Fibroblast of the conjunctiva (primary cell): ENCODE measurements at places on chromosomes 1 and 21.

GRCh38 chr1:31957701-31958674 is 19.8 kb upstream of the PTP4A2 start:
- no peak for DNase-seq

- no peak for DNase-seq
These were observed 27.3 kb upstream of the RLF start for GRCh38 chr1:40133839-40134238.

DNA sequence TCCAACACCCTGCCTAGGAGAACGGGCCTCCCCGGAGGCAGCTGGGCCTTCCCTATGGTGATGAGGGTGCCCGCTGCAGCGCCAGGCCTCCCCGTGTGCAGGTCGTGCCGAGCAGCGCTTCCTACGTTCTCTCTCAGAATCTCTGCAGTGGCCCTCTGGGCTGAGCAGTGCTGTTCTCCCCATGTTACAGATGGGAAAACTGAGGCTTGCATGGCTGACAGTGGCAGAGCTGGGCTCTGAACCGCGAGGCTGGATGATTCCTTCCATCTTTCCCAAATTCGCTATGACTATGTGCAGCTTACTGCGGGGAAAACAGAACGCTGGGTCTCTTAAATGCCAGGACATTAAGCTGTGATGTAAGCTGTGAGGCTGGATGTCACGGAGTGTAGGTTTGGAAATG is 8.9 kb downstream of the KLHL21 start:
- DNase-seq: no peak

DNA sequence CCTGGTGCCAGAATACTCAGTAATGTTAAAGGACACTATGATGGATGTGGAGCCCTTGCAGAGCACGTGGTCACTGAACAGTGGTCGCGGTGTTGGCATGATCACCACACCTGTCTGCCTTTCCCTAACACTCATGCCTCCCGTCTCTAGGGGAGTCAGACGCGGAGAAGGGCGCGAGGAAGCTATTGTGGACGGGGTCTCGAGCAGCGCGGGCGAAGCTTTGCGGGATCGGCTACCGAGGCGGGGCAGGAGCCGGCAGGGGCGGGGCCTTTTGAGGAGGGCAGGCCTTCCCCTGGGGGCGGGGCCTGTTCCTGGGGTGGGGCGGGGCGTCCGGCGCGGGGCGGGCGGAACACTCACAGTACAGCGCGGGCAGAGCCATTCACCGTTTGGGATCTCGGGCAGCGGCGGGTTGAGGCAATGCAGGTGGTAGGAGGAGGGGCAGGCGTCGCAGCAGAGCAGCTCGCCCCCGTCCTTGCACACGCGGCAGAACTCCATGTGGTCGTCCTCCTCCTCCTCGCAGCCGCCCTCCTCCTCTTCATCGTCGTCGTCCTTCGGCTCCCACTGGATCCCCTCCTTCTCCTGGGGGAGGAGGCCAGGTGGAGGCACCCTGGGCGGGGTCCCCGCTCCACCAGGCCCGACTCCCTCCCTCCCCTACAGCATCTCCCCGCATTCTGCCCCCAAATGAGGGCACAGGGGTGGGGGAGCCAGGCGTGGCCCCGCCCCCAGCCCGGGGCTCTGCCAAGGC is 31.5 kb downstream of the CHD5 start:
- no peak for DNase-seq

DNA sequence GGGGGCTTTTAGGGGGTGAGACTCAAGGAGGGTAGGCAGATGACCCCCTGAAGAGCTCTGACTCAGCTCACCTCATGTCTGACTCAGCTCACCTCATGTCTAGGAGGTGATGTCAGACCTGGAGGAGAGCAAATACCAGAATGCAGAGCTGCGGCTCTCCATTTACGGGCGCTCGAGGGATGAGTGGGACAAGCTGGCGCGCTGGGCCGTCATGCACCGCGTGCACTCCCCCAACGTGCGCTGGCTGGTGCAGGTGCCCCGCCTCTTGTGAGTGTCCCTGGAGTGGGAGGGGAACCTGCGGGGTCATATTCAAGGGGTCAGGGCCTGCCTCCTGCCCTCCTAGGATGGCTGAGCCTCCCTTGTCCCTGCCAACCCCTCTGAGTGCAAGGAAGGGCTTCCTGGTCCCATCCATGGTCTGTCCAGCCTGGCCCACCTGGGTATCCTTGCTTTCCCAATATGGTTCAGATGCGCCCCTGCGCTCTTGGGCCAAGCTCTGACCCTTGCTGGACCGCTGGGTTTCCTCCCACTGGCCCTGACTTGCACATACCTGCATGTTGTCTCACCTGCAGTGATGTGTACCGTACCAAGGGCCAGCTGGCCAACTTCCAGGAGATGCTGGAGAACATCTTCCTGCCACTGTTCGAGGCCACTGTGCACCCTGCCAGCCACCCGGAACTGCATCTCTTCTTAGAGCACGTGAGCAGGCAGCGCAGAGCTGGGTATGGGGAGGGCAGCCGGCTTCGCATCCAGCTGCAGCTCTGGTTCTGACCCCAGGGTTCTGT is 9.1 kb downstream of the AMPD2 start:
- DNase-seq: no peak

- DNase-seq: no peak
These were observed 56.4 kb downstream of the TRABD2B start for GRCh38 chr1:47940779-47941178.

DNA sequence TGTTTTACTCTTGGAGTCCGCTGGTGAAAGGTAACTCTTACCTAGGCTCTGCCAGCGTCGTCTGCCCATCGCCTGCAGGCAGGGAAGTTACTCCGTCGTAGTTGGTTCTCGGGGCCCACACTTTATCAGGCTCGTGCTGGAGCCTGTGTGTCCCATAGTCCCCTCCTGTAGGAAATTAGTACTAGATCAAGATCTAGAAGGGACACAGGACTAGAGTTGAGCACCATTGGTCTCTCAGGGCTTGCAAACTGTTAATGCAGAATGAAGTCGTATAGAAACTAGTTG is 940 bp downstream of the SRRM1 start:
- DNase-seq: no peak

DNA sequence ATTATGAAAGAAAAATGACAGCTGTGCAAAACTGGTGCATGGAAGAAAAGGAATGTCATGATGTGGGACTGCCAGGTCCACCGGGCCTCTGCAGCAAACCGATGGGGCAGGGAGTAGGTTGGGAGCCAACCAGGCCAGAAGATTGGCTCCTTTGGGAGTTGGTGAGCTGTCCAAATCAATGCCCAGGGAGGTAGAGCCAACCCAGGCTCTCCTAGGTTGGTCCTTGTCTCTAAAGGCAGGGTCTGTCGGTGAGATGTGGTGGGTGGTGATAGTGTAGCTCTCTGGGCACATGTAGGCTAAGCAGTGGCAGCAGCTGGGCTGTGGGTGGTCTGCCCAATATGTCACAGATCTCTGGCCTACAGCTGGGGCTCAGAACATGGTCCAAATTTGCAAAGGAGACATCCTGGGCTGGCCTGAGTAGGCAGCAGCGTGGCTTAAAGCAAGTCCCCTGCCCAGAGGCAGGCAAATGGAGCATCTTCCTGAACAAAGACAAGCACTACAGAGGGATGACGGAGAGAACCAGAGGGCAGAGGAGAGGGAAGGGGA is 61.2 kb upstream of the PRDX6 start:
- no peak for DNase-seq

DNA sequence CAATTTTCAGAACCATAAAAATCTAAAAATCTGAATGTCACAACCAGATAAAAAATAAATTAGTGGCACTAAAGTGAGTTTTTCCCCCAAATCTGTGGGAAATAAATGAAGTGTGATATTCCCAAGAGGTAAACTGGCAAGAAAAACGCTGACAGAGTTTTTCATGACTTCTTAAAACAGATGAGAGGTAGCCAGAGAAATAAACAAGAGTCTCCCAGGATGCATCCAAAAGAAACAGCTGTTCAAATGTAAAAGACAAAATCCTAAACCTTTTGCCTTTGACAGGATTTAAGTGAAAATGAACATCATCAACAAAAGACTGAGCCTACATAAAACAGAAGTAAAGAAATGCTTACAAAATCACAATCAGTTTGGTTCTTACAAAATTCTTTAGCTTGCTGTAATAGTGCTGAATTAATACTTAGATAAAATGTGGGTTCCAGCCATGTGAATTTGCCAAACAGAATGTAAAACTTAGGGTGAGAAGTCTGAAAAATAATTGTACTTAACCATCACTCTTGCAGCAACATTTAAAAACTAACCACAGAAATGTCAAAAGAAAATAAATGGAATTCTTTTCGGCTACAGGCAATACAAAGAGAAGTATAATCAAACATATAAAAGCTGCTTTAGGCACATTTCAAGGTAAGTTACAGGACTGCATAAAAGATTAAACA is 133.6 kb downstream of the EIF4G3 start:
- DNase-seq: no peak

- no peak for DNase-seq
These were observed 25.3 kb downstream of the KCND3 start for GRCh38 chr1:111963985-111964738.

DNA sequence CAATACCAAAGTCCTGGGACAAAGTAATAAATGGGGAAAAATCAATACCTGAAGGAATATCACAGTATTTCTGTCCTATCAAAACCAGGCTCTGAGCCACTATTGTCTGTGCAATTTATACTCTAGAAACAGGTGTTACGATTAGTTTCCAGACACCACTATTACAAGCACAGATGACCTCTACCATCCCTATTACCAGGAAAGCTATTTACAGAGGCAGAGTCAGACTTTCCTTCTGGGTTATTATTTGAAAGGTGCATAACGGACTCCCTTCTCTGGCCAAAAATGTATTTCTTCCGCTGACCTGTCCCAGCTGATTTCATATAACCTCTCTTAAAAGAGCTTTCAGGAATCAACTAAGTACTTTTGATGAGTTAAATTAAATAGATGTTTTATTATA is 154.6 kb upstream of the LRRC7 start:
- no peak for DNase-seq

- no peak for DNase-seq
These were observed 99.2 kb downstream of the SGIP1 start for GRCh38 chr1:66633159-66633558.

DNA sequence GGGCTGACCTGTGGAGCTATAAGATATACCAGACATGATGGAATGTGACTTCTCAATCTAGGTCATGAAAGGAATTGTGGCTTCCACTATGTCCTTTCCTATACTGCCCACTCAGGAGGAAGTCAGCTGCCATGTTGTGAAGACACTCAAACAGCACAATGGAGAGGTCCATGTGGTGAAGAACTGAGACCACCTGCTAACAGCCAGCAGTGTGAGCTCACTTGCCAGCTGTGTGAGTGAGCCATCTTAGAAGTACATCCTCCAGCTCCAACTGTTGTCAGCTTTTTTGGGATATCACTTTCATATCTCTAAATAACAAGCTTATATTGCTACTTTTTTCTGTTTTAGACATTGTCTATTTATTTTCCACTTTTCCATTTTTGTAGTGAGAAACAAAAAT is 29.7 kb downstream of the OLFML3 start:
- no peak for DNase-seq
